ENCODE measurements at places on chromosomes 11 and 22.

DNA sequence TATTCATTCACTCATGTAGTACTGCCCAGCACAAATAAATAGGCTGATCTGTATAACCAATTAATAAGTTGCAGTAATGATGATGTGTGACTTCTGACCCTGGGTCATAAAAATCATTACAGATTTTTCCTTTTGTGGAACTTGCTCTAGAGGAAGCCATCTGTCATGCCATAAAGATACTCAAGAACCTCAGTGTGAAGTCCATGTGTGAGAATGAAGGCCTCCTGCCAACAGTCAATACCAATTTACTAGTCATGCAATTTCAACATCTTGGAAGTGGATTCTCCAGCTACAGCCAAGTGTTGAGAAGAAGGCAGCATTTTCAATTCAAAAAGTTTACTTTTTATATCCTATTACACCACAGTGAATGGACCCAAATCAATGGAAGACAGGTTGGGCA lies 435.6 kb upstream of the LRRC4C start:
- no peaks in the 10 kb centered on the region for H3K27me3 ChIP-seq
- H3K4me3 ChIP-seq: no peak overlapping the region
- DNase-seq: no peak
- no peaks in the 10 kb centered on the region for H3K4me1 ChIP-seq
- H3K27ac ChIP-seq: no peak overlapping the region

DNA sequence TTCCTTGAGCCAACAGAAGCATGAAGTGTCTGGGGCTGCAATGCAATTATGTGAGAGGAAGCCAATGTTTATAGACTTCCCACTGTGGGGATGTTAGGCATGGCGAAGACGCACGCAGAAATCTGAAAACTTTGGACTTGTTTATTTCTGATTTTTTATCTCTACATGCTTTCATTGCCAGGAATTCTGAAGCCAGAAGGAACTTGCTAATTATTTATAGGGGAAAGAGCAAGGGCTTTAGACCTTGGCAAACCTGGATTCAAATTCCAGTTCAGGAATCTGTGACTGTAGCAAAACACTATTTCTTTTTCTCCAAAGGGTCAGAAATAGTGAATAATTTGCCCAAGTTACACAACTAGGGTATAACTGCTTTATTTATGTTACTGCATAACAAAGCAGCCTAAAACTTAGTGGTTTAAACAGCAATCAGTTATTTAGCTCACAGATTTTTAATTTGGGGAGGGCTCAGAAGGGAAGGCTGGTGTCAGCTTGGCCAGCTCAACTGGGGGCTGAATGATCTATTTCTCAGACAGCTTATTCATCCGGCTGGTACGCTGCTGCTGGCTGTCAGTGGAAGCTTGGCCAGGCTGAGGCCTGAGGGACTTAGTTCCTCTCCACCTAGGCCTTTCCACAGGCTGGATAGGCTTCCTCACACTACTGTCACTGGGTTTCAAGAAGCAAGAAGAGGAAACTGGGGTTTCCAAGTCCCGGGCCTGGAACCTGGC lies 1.9 kb upstream of the OR6Q1 start:
- H3K4me1 ChIP-seq: no peaks in the 10 kb centered on the region
- H3K36me3 ChIP-seq: no peaks in the 10 kb centered on the region
- no peak overlapping the region for H3K4me3 ChIP-seq
- DNase-seq: no peak
- H3K27me3 ChIP-seq: no peaks in the 10 kb centered on the region

- no peaks in the 10 kb centered on the region for H3K36me3 ChIP-seq
- peaks cover 29% of the 10 kb centered on the region for H3K27me3 ChIP-seq
- no peak for DNase-seq
Observed at GRCh38 chr22:29145321-29146072, 60.2 kb upstream of the EMID1 start.

GRCh38 chr11:76153571-76153923 lies 52.8 kb downstream of the WNT11 start:
- peaks cover 22% of the 10 kb centered on the region for H3K4me1 ChIP-seq
- no peaks in the 10 kb centered on the region for H3K27me3 ChIP-seq
- DNase-seq: no peak
- no peaks in the 10 kb centered on the region for H3K36me3 ChIP-seq

GRCh38 chr11:128575961-128576350 lies 11.4 kb downstream of the ETS1 start:
- H3K27ac ChIP-seq: peak overlapping the region; percentile 18
- no peaks in the 10 kb centered on the region for H3K27me3 ChIP-seq
- no peaks in the 10 kb centered on the region for H3K36me3 ChIP-seq
- DNase-seq: no peak
- H3K4me1 ChIP-seq: peaks cover 41% of the 10 kb centered on the region

DNA sequence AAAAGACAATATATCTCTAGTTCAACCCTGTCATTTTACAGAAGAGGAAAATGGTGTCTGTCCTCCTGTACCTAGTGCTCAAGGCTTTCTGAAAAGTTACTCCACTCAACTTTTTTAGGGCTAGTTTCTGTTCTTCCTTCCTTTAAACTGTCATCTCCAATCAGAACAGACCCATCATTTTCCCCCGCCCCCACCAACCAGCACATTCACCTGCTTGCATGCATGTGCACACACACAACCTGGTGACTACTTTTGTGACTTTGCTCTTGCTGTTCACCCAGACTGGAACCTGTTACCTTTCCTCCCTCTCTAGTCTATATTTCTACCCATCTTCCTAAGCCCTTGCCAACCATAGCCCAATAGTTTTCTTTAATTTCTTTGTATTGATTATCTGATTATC lies 5.6 kb downstream of the FBXO7 start:
- peaks cover 36% of the 10 kb centered on the region for H3K36me3 ChIP-seq
- H3K4me3 ChIP-seq: no peak overlapping the region

DNA sequence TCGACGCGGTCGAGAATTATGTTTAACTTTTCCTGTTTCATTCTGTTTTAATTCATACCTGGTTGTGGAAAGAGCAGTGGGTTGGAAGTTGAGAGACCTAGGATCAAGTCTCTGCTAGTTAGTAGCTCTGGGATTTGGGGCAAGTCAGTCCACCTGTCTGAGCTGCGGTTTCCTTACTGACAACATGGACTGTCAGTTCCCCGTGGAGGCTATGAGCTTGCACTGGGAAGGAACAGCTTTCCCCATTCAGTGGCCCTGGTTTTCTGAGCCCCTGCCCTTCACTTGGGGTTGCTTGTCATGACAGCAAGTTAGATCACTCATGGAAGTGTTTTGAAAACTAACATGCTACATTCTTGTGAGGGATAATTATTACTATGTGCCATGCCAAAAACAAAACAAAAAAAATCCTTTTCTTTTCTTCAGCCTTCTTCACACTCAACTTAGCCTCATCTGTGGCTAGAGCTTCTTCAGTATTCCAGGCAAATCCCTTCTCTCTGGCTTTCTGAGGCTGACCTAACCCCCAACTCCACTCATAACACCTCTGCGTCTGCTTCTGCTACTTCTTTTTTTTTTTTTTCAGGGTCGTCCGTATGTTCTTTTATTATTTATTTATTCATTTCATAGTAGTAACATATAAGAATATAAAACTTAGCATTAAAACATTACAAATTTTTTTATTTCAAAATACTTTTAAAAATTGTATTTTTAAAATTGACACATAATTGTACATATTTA lies 43.0 kb upstream of the ZBED5 start:
- no peak for DNase-seq
- H3K27ac ChIP-seq: no peak overlapping the region
- H3K36me3 ChIP-seq: no peaks in the 10 kb centered on the region
- no peak overlapping the region for H3K4me3 ChIP-seq
- H3K4me1 ChIP-seq: peaks cover 20% of the 10 kb centered on the region

- no peak within 1 kb of the TSS for H3K27ac ChIP-seq
- DNase-seq: no peak
- no peaks in the 10 kb centered on the region for H3K36me3 ChIP-seq
Observed at GRCh38 chr11:78022397-78023396, at the start of gene KCTD14. Gene KCTD14, minus strand, starts transcription at chr11:78023276. Its CDS starts 27 bp downstream, at chr11:78023249.

- H3K27ac ChIP-seq: peak overlapping the region; percentile 59
- H3K27me3 ChIP-seq: no peaks in the 10 kb centered on the region
- peak overlapping the region; percentile 9 for H3K4me3 ChIP-seq
Observed at GRCh38 chr11:128704517-128704916, 10.6 kb downstream of the FLI1 start.

DNA sequence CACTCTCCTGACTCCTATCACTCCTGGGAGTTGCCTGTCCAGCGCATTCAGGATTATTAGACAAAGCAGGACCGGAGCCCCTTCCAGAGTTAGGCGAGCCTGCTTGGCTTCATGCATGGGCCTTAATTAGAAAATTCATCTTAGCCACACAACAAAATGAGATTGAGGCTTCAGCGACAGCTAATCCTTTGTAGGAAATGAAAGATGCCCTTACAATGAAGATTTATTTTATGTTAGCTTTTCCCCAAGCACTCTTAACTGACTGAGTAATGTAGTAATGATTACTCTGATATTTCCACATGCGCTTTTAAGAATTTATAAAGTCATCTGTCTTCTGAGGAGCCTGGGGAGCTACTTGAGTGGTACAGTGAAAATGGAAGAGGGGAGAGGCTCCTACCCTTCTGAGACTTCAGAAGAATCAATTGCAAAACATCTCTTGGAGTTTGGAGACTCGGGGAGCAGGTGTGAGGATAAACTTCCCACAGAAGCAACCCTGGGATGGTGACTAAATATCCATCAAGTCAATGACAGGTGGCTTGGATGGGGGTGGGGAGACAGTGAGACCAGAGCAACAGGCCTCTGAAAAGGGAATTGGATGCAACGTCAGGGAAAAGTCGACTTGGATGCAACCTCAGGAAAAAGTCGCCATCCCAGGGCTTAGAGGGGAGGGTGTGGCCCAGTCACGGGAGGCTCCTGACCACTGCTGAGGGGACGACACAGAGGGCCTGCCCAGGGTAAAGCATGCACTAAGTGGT lies 434.5 kb upstream of the B3GAT1 start:
- no peaks in the 10 kb centered on the region for H3K4me1 ChIP-seq
- no peak for DNase-seq
- no peaks in the 10 kb centered on the region for H3K36me3 ChIP-seq
- H3K4me3 ChIP-seq: no peak overlapping the region
- H3K27ac ChIP-seq: no peak overlapping the region
- peaks cover 4% of the 10 kb centered on the region for H3K27me3 ChIP-seq

DNA sequence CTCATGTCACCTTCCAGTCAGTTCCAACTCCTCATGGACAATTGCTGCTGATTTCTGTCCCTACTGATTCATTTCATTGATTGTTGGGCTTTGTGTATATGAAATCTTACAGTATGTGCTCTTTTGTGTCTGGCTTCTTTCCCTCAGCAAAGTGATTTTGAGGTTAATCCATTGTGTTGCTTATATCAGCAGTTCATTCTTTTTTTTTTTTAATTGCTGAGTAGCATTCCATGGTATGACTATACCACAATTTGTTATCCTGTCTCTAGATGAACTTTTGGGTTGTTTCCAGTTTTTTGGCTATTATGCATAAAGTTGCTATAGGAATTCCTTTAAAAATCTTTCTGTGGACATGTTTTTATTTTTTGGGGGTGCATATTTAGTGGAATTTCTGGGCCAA lies 59.9 kb downstream of the NXPE1 start:
- DNase-seq: no peak
- no peak overlapping the region for H3K27ac ChIP-seq
- H3K36me3 ChIP-seq: no peaks in the 10 kb centered on the region
- H3K4me3 ChIP-seq: no peak overlapping the region
- no peaks in the 10 kb centered on the region for H3K4me1 ChIP-seq

GRCh38 chr11:6481924-6482275 lies 599 bp downstream of the TIMM10B start:
- peak overlapping the region; percentile 97 for H3K27ac ChIP-seq
- H3K4me1 ChIP-seq: peaks cover 42% of the 10 kb centered on the region
- DNase-seq: no peak
- peaks cover 45% of the 10 kb centered on the region for H3K36me3 ChIP-seq

DNA sequence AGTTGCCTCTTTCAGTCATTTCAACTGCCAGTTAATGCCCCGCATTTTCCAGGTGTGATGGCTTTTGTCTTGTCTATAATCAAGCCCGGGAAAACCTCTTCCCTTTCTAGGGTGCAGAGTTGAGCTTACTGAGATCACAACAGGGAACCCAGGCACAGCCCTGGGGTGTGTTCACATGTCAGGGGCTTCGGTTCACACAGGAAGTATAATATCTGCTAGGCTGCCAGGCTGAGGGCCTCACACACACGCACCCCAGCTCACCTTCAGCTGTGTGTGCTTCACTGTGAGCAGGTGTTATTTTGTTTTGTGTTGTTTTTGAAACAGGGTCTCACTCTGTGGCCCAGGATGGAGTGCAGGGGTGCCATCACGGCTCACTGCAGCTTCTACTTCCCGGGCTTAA lies 9.7 kb upstream of the SOX10 start:
- DNase-seq: no peak
- no peak overlapping the region for H3K4me3 ChIP-seq
- H3K4me1 ChIP-seq: peaks cover 26% of the 10 kb centered on the region
- no peaks in the 10 kb centered on the region for H3K36me3 ChIP-seq

- peaks cover 44% of the 10 kb centered on the region for H3K4me1 ChIP-seq
- no peaks in the 10 kb centered on the region for H3K27me3 ChIP-seq
- H3K36me3 ChIP-seq: peaks cover 12% of the 10 kb centered on the region
- peak overlapping the region; percentile 83 for H3K27ac ChIP-seq
- H3K4me3 ChIP-seq: peak overlapping the region; percentile 96
Observed at GRCh38 chr11:47553406-47553743, 443 bp upstream of the CELF1 start.

GRCh38 chr22:31821572-31821971 lies 67.8 kb downstream of the DEPDC5 start:
- H3K27me3 ChIP-seq: no peaks in the 10 kb centered on the region
- H3K36me3 ChIP-seq: peaks cover 90% of the 10 kb centered on the region
- H3K4me1 ChIP-seq: no peaks in the 10 kb centered on the region
- DNase-seq: no peak
- H3K27ac ChIP-seq: no peak overlapping the region

- DNase-seq: no peak
- H3K4me1 ChIP-seq: peaks cover 11% of the 10 kb centered on the region
- H3K36me3 ChIP-seq: no peaks in the 10 kb centered on the region
- no peak overlapping the region for H3K4me3 ChIP-seq
- H3K27ac ChIP-seq: no peak overlapping the region
Observed at GRCh38 chr11:46246521-46246920, 30.9 kb upstream of the CREB3L1 start.

- H3K4me3 ChIP-seq: peak overlapping the region; percentile 21
- peaks cover 80% of the 10 kb centered on the region for H3K36me3 ChIP-seq
- peak overlapping the region; percentile 77 for H3K27ac ChIP-seq
- peaks cover 21% of the 10 kb centered on the region for H3K4me1 ChIP-seq
- no peaks in the 10 kb centered on the region for H3K27me3 ChIP-seq
- DNase-seq: no peak
Observed at GRCh38 chr11:10526974-10527918, 13.7 kb downstream of the RNF141 start.

DNA sequence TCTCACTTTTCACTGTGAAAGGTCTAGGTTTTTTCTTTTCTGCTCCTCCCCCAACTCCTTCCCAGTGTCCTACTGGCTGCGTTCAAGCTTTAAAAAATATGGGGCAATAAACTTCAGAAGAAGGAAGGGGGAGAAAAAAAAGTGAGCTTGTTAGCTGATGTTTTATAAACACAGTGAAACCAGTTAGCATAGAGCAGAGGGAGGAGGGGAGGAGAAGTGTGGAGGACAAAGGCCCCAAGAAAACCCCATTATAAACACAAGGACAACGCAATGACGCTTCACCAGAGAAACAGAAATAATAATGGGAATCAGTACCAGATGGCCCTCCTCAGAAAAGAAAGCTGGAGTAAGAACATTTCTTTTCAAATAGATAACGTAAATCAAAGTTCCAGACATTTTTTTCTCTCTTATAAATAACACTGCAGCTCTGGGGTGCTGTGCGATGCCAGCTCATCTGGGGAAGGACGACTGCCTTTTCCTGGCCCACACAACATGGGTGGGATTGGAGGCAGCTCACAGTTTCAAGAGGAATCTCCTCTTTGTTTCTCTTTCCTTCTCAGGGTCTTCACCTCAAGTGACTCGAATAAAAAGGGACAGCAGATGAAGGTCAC lies 235.4 kb upstream of the NARS2 start:
- H3K27me3 ChIP-seq: no peaks in the 10 kb centered on the region
- H3K4me1 ChIP-seq: no peaks in the 10 kb centered on the region
- no peak for DNase-seq
- H3K4me3 ChIP-seq: no peak overlapping the region
- H3K27ac ChIP-seq: no peak overlapping the region

Data from activated B cell treated with CpG ODN at 0.5 μM for 24 hours (primary cell).